ENCODE measurements at places on chromosomes 5 and 9.
A peak's percentile ranks its signal among the peaks of the same experiment; 100 is the strongest.

- peaks cover 9% of the 10 kb centered on the region for H3K36me3 ChIP-seq
- DNase-seq = no peak
- H3K27ac ChIP-seq = no peak overlapping the region
- no peaks in the 10 kb centered on the region for H3K27me3 ChIP-seq
- H3K4me1 ChIP-seq = no peaks in the 10 kb centered on the region
These were observed 76.4 kb upstream of the RARS1 start for GRCh38 chr5:168409591-168410458.

GRCh38 chr5:15887093-15887492 lies 292.5 kb downstream of the MARCHF11 start:
- no peak for DNase-seq
- no peaks in the 10 kb centered on the region for H3K4me1 ChIP-seq
- H3K27ac ChIP-seq = no peak overlapping the region
- H3K4me3 ChIP-seq = no peak overlapping the region
- no peaks in the 10 kb centered on the region for H3K36me3 ChIP-seq

DNA sequence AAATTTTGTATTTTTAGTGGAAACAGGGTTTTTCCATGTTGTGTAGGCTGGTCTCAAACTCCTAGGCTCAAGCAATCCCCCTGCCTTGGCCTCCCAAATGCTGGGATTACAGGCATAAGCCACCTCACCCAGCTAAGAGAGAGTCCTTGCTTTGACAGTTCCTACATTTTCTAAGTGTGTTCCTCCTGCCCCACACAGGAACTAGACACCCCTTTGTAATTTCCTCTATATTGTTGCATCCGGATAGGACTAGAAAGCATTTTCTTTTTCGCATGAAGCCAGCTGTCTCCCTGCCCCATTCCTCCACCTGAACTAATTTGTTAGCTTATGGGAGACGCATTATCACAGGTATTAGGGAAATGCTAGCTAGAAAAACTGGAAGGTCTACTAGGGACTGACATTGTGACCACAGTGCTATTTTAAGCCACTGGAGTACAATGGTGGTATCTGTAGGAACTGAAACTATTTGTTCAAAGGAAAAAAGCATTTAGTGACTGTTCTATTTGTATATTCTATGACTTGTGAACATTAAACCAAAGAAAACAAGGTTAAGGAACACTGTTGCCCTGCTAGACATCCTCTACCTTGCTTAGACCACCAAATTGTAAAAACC lies 214.1 kb downstream of the SMARCA2 start:
- no peak overlapping the region for H3K27ac ChIP-seq
- no peaks in the 10 kb centered on the region for H3K36me3 ChIP-seq
- H3K27me3 ChIP-seq = no peaks in the 10 kb centered on the region
- no peak for DNase-seq

GRCh38 chr9:85224729-85225128 lies 517.0 kb downstream of the AGTPBP1 start:
- H3K27ac ChIP-seq = no peak overlapping the region
- H3K27me3 ChIP-seq = no peaks in the 10 kb centered on the region
- no peaks in the 10 kb centered on the region for H3K4me1 ChIP-seq
- no peak for DNase-seq

DNA sequence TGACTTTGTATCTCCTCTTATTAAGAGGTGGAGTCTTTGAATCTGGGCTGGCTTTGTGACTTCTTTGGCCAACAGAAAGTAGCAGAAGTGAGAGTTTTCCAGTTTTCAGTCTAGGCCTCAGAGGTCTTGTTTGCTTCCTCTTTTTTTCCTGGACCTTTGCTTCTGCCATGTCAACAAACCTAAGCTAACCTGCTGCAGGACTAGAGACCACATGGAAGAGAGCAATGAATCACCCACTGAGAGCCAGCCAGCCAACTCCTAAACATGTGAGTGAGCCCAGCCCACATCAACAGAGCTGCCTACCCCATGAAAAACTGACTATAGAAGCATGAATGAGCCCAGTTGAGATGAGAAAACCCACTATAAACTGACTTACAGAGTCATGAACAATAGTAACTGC lies 29.9 kb downstream of the MRPL22 start:
- H3K36me3 ChIP-seq = peaks cover 25% of the 10 kb centered on the region
- H3K4me3 ChIP-seq = no peak overlapping the region
- no peaks in the 10 kb centered on the region for H3K4me1 ChIP-seq
- no peak overlapping the region for H3K27ac ChIP-seq

DNA sequence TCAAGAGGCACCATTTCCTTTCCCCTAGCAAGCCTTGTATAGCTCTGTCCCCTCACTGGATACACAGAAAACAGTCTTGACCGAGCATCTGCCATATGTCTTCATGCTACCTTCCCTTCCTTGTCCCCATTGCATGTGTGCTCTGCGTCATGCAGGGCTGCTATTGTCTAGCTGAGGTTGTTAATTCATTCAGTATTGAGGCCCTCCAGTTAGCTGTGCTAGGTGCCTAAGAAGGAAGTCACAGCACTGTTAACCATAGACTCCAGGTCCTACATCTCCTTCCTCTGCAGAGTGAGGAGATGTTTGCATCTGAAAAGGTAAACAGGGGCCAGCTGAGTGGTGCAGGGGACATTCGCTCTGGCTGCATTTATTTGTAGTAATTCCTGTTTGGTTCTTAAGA lies 48.2 kb downstream of the SLC1A3 start:
- H3K27ac ChIP-seq = no peak overlapping the region
- DNase-seq = no peak
- H3K36me3 ChIP-seq = no peaks in the 10 kb centered on the region
- peaks cover 17% of the 10 kb centered on the region for H3K4me1 ChIP-seq
- H3K27me3 ChIP-seq = no peaks in the 10 kb centered on the region
- no peak overlapping the region for H3K4me3 ChIP-seq

GRCh38 chr9:6133346-6134063 lies 82.1 kb upstream of the IL33 start:
- no peaks in the 10 kb centered on the region for H3K4me1 ChIP-seq
- H3K36me3 ChIP-seq = no peaks in the 10 kb centered on the region
- no peaks in the 10 kb centered on the region for H3K27me3 ChIP-seq
- H3K4me3 ChIP-seq = no peak overlapping the region
- DNase-seq = no peak

GRCh38 chr5:69492391-69492922 lies at the start of gene OCLN:
Gene OCLN, plus strand, starts transcription at chr5:69492790. Its CDS starts 11,455 bp downstream, at chr5:69504245.
- DNase-seq = peak; percentile 92
- H3K27me3 ChIP-seq = peaks cover 12% of the 10 kb centered on the region
- H3K4me3 ChIP-seq = peak within 1 kb of the TSS; percentile 78
- peak within 1 kb of the TSS; percentile 90 for H3K27ac ChIP-seq
- no peaks in the 10 kb centered on the region for H3K4me1 ChIP-seq
- H3K36me3 ChIP-seq = no peaks in the 10 kb centered on the region

DNA sequence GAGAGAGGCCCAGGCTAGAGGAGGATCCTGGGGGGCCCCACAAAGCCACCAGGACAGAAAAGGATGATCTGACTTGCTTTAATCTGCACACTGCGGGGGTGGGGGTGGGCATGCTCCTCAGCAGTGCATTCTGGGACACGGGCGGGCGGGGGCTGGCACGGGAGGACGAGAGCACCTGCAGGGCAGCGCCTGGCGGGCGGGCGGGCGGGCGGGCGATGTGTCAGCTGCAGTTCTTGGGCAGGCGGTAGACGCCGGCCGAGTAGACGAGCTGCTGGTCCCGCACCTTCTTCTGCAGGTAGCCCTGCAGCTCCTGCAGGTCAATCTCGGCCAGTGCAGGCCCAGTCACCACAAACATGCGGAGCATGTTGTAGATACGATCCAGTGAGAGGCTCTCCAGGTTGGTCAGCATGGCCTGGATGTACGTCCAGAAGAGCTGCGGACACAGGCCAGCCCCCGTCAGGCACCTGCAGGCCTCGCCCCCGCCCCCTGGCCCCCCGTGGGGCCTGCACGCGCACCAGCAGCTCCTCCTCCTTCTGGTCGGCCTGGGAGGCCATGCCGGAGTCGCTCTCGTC lies 3.0 kb upstream of the TMEM210 start:
- H3K27ac ChIP-seq = no peak overlapping the region
- H3K4me3 ChIP-seq = no peak overlapping the region
- peaks cover 19% of the 10 kb centered on the region for H3K36me3 ChIP-seq
- no peak for DNase-seq
- H3K4me1 ChIP-seq = no peaks in the 10 kb centered on the region

GRCh38 chr9:36594213-36594612 lies 21.5 kb downstream of the MELK start:
- DNase-seq = no peak
- H3K27ac ChIP-seq = no peak overlapping the region
- H3K27me3 ChIP-seq = no peaks in the 10 kb centered on the region
- H3K4me1 ChIP-seq = no peaks in the 10 kb centered on the region
- H3K36me3 ChIP-seq = no peaks in the 10 kb centered on the region
- no peak overlapping the region for H3K4me3 ChIP-seq

DNA sequence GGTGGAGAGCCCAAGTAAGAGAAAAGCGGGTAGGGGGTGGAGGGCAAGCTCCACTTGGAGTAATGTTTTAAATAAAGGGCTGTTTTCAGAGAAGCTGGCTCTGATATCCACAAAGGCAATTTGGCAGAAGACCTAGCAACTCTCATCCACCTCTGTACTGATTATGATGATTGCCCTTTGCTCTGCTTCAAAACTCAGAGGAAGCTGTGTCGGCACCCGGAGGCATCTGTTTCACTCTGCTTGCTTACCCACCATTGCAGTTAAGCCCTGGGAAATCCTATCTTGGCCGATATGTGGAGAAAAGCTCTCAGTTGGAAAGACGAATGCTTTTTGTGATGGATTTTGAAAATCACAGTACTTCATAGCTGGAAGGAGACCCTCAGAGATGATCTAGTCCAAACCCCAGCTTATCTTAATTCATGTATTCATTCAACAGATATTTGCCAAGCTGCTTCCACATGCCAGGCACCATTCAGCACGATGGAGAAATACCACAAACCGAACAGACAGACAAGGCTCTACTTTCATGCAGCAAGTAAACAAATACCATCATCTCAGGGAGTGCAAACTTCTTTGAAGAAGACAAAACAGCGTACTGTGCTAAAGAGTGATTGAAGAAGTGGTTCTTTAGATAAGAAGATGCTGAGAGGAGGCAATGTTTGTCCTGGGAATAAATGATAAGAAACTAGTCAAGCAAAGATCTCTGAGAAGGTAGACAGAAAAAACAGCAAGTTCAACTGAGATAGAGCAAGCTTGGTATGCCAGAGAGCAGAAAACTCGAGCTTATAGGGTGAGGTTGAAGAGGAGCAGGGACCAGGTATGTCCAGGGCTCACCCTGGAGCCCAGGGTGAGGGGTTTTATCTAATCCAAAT lies 140.4 kb upstream of the SPDL1 start:
- no peak overlapping the region for H3K4me3 ChIP-seq
- peaks cover 6% of the 10 kb centered on the region for H3K27me3 ChIP-seq
- no peak for DNase-seq
- no peaks in the 10 kb centered on the region for H3K4me1 ChIP-seq
- H3K36me3 ChIP-seq = no peaks in the 10 kb centered on the region

DNA sequence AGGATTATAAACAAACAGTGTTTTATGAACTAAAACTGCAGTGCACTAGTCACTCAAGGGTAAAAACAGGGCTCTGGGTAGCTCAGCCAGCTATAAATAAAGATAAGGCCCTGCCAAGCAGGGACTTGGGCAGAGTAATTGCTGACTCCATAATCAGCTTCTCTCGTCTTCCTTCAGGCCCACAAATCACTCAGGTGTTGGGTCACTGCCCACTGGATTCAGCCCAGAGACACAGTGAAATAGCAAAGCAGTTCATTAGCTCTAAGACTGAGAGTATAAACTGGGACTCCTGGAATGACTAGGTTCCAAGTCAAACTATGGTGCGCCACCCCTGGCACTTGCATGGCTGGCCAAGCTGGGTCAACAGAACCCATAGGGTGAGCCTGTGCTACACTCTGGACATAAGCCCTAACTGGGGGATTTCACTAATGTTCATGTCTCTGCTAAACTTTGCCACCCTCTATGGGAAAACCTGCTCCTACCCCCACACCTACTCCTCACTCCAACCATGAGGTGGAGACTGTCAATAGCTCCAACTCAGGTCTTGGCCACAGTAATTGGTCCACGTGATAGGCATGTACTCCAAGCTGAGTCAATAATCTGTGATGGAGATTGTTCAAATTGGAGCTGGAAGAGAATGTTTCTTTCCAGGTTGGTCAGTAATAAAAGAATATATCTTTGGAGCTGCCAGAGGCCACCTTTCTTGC lies 158.5 kb downstream of the SLIT3 start:
- no peak overlapping the region for H3K4me3 ChIP-seq
- H3K36me3 ChIP-seq = no peaks in the 10 kb centered on the region
- H3K27ac ChIP-seq = no peak overlapping the region
- no peak for DNase-seq
- H3K27me3 ChIP-seq = no peaks in the 10 kb centered on the region

GRCh38 chr5:138932171-138932810 lies 57.2 kb upstream of the LRRTM2 start:
- H3K4me3 ChIP-seq = no peak overlapping the region
- H3K4me1 ChIP-seq = peaks cover 10% of the 10 kb centered on the region
- DNase-seq = no peak

DNA sequence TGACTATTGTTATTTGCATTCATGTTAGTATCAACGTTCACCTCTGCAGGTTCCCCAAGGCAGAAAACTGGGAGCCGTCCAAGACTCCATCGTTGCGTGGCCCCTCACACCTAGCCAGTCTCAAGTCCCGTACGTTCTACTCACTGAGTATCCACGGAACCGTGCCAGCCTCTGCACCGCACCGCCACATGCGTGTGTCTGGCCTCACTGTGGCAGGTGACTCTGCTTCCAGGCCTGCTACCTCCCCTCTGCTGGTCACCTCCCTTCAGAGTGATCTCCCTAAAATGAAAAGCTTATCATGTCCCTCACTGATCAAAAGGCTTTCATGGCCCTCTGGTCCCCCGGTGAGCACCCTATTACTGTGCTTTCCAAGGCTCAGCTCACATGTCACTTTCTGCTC lies 108.1 kb downstream of the GABBR2 start:
- H3K27ac ChIP-seq = no peak overlapping the region
- no peaks in the 10 kb centered on the region for H3K27me3 ChIP-seq
- no peak overlapping the region for H3K4me3 ChIP-seq

- no peaks in the 10 kb centered on the region for H3K36me3 ChIP-seq
- no peak overlapping the region for H3K4me3 ChIP-seq
- no peaks in the 10 kb centered on the region for H3K4me1 ChIP-seq
- H3K27ac ChIP-seq = no peak overlapping the region
- DNase-seq = no peak
These were observed 135.7 kb downstream of the TLR4 start for GRCh38 chr9:117839862-117840261.

GRCh38 chr5:172906436-172906835 lies 52.8 kb upstream of the RPL26L1 start:
- peak overlapping the region; percentile 91 for H3K27ac ChIP-seq
- no peak for DNase-seq
- H3K4me1 ChIP-seq = peaks cover 44% of the 10 kb centered on the region
- peaks cover 15% of the 10 kb centered on the region for H3K36me3 ChIP-seq
- no peaks in the 10 kb centered on the region for H3K27me3 ChIP-seq

GRCh38 chr9:79127661-79128060 lies 444.1 kb upstream of the TLE4 start:
- H3K27ac ChIP-seq = no peak overlapping the region
- H3K4me3 ChIP-seq = no peak overlapping the region
- no peaks in the 10 kb centered on the region for H3K4me1 ChIP-seq
- H3K36me3 ChIP-seq = no peaks in the 10 kb centered on the region

DNA sequence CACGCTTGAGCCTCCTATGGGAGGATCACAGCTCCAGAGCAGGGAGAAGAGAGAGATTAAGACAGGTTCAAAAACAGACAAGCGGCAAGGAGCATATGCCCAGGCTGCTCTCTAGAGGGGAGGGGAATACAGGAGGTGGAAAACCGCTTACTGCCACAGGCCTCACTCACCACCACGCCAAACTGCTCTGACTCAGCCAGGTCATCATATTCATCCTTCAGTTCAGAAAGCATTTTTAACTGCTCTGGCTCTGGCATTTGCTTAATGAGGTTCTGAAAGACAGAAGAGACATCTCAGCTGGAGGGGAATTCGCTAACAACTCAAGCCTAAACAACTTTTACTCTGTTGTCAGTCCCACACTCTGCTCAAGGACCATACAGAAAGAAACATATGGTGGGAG lies 40.1 kb downstream of the PCDHGC5 start:
- H3K4me3 ChIP-seq = no peak overlapping the region
- H3K4me1 ChIP-seq = peaks cover 37% of the 10 kb centered on the region
- peak overlapping the region; percentile 77 for H3K27ac ChIP-seq
- no peak for DNase-seq
- peaks cover 75% of the 10 kb centered on the region for H3K36me3 ChIP-seq
